ENCODE measurements at places on chromosomes 7 and 10. TPM values are rescaled to one million over a fixed set of nuclear protein-coding genes. Genes with fewer than 3 reads are reported as not detected.

GRCh38 chr10:27660268-27660667, 85.4 kb downstream of the MKX start:
- no peak overlapping the region for H3K27ac ChIP-seq
- H3K4me1 ChIP-seq, result no peaks in the 10 kb centered on the region
- H3K4me3 ChIP-seq, result no peak overlapping the region
- no peak for DNase-seq
- peaks cover 21% of the 10 kb centered on the region for H3K27me3 ChIP-seq

DNA sequence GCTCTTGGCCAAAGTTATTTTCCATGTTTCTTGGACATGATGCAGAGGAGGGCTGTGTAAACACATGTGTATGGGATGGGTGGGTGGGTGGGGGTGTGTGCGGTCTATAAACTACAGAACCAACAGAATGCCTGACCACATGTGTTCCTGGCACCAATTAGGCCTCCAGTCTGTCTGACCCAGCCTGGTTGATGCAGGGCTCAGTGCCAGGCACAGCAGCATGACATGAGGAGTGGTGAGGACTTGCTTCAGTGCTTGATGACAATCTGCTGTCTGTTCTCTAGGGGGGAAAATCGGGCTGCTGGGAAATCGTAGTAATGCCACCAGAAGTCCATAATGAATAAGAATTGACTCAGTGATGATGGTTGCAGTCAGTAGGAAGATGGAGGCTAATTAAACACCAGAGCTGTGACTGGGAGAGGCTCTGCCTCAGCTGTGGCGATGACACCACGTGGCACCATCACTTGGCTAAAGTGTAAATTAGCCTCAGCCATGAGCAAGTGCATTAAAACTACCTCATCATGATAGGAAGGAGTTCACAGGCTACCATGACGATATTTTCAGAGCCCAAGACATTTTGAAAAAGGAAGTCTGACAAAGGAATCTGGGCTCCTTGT, 260.1 kb upstream of the PODXL start:
- H3K4me1 ChIP-seq, result no peaks in the 10 kb centered on the region
- no peak overlapping the region for H3K27ac ChIP-seq
- no peak overlapping the region for H3K4me3 ChIP-seq
- DNase-seq, result no peak
- H3K27me3 ChIP-seq, result no peaks in the 10 kb centered on the region

Gene FRMPD2
- not detected for total RNA-seq

DNA sequence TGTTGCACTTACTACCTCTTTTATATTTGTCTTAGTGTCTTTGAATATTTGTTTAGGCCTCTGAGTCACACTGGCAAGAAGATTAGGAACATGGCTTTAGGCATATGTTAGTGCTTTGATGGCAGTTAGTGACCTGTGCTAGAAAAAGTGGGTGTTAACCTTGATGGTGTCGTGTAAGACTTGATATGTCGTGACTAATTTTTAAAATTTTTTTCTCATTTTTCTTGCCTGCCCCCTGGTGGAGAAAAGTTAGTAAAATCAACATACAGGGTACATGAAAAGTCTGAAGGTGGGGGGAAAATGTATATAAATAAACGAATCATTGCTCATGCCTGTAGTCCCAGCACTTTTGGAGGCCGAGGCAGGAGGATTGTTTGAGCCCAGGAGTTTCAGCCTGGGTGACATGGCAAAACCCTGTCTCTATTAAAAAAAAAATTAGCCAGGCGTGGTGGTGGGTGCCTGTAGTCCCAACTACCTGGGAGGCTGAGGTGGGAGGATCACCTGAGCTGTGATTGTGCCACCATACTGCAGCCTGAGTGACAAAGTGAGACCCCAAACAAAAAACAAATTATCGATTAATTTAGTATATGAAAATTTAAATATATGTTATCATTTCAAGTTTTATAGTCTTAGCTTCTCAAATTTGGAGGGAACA, 44.6 kb downstream of the TAX1BP1 start:
- H3K27me3 ChIP-seq, result no peaks in the 10 kb centered on the region
- H3K4me3 ChIP-seq, result no peak overlapping the region
- peak; percentile 18 for DNase-seq
- peaks cover 31% of the 10 kb centered on the region for H3K4me1 ChIP-seq
- H3K27ac ChIP-seq, result no peak overlapping the region

- DNase-seq, result no peak
- H3K36me3 ChIP-seq, result no peaks in the 10 kb centered on the region
- no peak overlapping the region for H3K27ac ChIP-seq
- H3K27me3 ChIP-seq, result peaks cover 18% of the 10 kb centered on the region
Measured at GRCh38 chr7:74033372-74034311, 5.7 kb downstream of the ELN start.

DNA sequence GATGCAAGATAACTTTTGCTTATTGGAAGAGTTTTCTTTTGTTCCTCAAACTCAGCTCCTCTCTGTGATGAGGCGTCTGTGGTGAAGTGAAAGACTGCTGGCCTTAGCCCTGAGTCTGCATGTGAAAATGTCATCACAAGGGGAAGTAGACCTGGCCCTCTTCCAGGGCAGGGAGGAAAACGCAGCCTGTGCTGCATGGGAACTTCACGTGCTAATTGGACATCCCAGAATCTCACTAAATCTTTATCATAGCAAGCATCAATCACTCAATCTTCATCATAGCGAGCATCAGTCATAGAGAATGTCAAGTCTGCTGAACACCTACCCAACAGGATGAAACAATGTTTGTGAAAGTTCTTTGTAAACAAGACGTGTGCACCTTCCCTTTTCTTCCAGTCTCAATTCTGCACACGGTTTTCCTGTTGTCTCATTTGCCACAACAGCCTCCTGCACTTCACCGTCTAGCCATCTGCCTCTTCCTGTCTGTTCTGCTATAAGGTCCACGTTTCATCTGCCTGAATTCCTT, 314.6 kb downstream of the FRMD4A start:
- peaks cover 4% of the 10 kb centered on the region for H3K36me3 ChIP-seq
- peaks cover 16% of the 10 kb centered on the region for H3K4me1 ChIP-seq
- peaks cover 3% of the 10 kb centered on the region for H3K27me3 ChIP-seq
- no peak for DNase-seq
- no peak overlapping the region for H3K4me3 ChIP-seq

DNA sequence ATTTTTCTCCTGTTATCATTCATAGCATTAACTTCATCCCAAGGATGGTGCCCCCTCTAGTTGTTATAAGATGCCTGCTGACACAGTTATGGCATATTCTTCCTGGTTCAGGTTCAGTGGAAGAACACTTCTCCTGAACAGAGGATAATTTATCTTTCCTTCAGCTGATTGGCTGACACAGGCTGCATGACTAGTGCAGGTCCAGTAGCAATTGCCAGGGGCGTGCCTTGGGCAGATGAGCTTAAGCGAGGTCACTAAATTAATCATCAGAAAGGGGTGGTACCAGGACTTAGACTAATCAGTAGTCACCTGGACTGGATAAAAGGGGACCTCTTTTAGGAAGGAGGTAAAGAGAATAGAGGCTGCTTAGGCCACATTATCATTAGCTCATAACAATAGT, 42.3 kb downstream of the BZW2 start:
- no peak overlapping the region for H3K4me3 ChIP-seq
- H3K27me3 ChIP-seq, result no peaks in the 10 kb centered on the region
- DNase-seq, result peak; percentile 10
- no peak overlapping the region for H3K27ac ChIP-seq

GRCh38 chr10:43386981-43387677, 15.7 kb downstream of the FXYD4 start:
- H3K27ac ChIP-seq, result peak overlapping the region; percentile 49
- H3K4me1 ChIP-seq, result peaks cover 51% of the 10 kb centered on the region
- peaks cover 65% of the 10 kb centered on the region for H3K36me3 ChIP-seq
- no peaks in the 10 kb centered on the region for H3K27me3 ChIP-seq

Gene CFTR
- total RNA-seq, result not detected

DNA sequence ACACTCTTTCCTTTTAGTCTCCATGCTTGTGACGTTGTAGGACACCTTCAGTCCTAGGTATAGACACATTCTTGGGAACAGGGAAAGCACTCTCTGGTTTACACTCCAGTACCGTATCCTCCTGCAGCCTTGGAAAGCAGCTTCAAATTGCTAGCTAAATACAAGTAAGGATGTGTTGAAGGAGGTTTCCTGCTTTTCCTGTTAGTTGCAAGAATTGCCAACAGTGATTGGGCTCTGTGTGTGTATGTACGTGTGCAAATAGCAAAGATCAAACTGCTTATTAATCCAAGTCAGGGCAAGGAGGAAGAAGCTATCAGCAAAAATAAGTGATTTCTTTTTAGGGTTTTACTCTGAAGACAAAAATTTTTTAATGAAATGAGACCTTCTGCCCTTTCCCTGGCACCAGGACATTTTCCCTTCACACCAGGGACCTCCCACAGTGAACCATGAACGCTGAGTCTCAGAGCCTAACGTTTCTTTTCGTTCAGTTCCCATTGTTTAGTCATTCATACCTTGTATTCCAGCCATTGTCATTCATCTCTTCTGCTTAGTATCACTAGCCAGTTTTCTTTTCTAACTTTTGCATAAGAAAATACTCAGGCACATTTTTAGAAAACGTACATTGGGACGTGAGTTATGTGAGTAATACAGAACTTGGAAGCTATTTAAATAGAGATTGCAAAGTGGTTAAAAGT, 36.9 kb upstream of the AUTS2 start:
- DNase-seq, result no peak
- no peak overlapping the region for H3K27ac ChIP-seq
- H3K36me3 ChIP-seq, result no peaks in the 10 kb centered on the region
- H3K4me1 ChIP-seq, result no peaks in the 10 kb centered on the region

Gene ENO4
- total RNA-seq, result not detected

DNA sequence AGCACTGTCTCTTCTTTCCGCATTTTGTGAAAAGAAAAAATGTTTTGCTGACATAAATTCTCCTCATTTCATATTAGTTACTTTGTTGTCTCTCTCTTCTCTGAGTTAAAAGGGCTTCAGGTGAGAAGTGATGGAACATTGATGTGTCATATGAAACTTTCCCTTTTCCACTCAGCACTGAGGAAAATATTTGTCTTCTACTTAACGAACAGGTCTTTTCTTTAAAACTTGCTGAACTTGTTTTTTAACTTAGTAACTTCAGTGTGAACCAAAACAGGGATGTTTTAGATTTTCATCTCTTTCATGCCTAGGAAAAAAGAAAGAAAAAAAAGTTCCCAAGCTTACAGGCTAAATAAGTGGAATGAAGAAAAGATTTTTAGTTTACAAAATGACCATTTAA, 19.0 kb upstream of the TSPAN12 start:
- no peaks in the 10 kb centered on the region for H3K4me1 ChIP-seq
- peaks cover 12% of the 10 kb centered on the region for H3K27me3 ChIP-seq
- no peak overlapping the region for H3K27ac ChIP-seq
- H3K4me3 ChIP-seq, result no peak overlapping the region

Gene CC2D2B
- not detected for total RNA-seq

- no peak overlapping the region for H3K4me3 ChIP-seq
- no peak for DNase-seq
- H3K27ac ChIP-seq, result no peak overlapping the region
- no peaks in the 10 kb centered on the region for H3K27me3 ChIP-seq
Measured at GRCh38 chr10:66365686-66366085, 560.1 kb upstream of the LRRTM3 start.

DNA sequence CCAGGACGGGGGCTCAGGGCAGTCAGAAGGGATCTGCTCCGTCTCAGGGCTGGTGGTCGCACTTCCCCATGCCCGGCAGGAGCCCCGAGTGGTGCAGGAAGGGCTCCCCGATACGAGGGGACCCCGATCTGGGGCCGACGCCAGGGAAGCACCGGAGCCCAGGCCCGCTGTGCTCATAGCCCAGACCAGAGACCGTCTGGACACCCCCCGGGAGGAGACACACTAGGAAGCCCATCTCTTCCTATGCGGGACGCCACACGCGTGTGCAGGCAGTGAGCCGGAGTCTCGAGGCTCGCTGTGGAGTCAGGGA, 39.7 kb upstream of the PDGFA start:
- no peaks in the 10 kb centered on the region for H3K4me1 ChIP-seq
- no peak overlapping the region for H3K27ac ChIP-seq
- H3K4me3 ChIP-seq, result no peak overlapping the region
- peaks cover 4% of the 10 kb centered on the region for H3K36me3 ChIP-seq

Gene ZNF138
- 19.6 TPM for total RNA-seq

DNA sequence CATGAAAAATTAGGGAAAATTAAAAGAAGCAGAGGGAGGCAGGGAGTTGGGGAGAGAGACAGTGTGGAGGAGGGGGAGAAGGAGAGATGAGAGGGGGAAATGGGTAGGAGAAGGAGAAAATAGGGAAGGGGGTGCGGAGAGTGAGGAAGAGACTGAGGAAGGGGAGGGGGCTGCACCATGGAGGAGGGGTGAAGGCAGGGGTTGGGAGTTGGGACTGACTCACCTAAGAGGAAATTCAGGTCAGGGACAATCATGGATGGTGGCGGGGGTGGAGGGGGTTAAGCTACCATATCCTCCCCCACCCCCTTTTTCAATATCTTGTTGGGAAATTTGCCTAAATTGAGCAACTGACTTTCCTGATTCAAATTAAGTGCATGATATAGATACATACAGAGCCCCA, 8.0 kb downstream of the GRK5 start:
- H3K27me3 ChIP-seq, result no peaks in the 10 kb centered on the region
- H3K4me1 ChIP-seq, result peaks cover 45% of the 10 kb centered on the region
- no peak overlapping the region for H3K4me3 ChIP-seq
- H3K27ac ChIP-seq, result no peak overlapping the region
- peaks cover 4% of the 10 kb centered on the region for H3K36me3 ChIP-seq

DNA sequence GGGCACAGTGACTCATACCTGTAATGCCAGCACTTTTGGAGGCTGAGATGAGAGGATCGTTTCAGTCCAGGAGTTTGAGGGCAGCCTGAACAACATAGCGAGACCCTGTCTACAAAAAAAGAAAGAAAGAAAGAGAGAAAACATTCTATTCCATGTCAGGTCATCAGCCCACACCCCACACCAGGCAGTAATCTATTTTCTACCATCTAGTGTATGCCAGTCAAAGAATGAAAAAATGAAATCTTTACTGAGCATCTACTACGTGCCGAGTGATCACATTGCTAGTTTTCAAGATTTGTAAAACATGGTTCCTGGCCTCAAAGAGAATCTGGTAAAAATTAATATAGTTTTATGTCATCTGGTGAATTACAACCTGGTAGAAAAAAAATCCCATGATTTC, 3.1 kb upstream of the EPHB4 start:
- peaks cover 25% of the 10 kb centered on the region for H3K27me3 ChIP-seq
- H3K4me3 ChIP-seq, result no peak overlapping the region
- H3K27ac ChIP-seq, result no peak overlapping the region
- no peak for DNase-seq
- peaks cover 19% of the 10 kb centered on the region for H3K4me1 ChIP-seq

- H3K4me3 ChIP-seq, result no peak overlapping the region
- DNase-seq, result peak; percentile 35
- H3K27ac ChIP-seq, result no peak overlapping the region
- peaks cover 15% of the 10 kb centered on the region for H3K27me3 ChIP-seq
- no peaks in the 10 kb centered on the region for H3K36me3 ChIP-seq
Measured at GRCh38 chr7:88344956-88345832, 38.5 kb upstream of the STEAP4 start.

DNA sequence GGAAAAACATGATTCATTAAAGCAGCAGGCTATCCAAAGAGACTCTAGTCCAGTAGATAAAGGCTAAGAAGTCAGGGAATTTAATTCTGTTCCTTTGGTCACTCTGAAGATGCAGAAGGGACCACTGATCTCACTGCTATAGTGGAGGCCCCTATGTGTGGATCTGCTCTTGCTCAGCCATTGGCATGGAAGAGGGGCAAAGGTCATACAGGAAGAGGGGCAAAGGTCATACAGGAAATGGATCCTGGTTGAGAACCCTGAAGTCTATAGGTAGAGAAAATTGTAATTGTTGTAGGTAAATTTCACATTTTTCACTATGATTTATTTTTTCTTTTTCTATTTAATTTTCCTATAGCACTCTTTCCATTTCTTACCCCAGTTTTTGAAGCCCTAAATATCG, 21.6 kb downstream of the OR2AE1 start:
- H3K4me1 ChIP-seq, result no peaks in the 10 kb centered on the region
- no peaks in the 10 kb centered on the region for H3K36me3 ChIP-seq
- H3K4me3 ChIP-seq, result no peak overlapping the region
- H3K27ac ChIP-seq, result no peak overlapping the region
- DNase-seq, result no peak
- H3K27me3 ChIP-seq, result peaks cover 4% of the 10 kb centered on the region

Gene CYP3A7
- not detected for total RNA-seq

Data from activated CD4-positive, alpha-beta T cell treated with anti-CD3 and anti-CD28 coated beads for 36 hours (primary cell).